B cell (primary cell): ENCODE measurements at places on chromosomes 12 and 14.

DNA sequence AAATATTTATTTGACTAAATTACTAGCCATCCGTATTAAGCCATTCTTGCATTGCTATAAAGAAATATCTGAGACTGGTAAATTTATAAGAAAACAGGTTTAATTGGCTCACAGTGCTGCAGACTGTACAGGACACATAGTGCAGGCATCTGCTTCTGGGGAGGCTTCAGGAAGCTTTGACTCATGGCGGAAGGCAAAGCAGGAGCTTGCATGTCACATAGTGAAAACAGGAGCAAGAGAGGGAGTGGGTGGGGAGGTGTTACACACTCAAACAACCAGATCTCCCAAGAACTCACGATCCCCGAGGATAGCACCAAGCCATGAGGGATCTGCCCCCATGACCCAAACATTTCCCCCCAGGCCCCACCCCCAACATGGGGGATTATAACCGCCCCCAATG lies 26.7 kb upstream of the RAB21 start:
- no peak for DNase-seq

DNA sequence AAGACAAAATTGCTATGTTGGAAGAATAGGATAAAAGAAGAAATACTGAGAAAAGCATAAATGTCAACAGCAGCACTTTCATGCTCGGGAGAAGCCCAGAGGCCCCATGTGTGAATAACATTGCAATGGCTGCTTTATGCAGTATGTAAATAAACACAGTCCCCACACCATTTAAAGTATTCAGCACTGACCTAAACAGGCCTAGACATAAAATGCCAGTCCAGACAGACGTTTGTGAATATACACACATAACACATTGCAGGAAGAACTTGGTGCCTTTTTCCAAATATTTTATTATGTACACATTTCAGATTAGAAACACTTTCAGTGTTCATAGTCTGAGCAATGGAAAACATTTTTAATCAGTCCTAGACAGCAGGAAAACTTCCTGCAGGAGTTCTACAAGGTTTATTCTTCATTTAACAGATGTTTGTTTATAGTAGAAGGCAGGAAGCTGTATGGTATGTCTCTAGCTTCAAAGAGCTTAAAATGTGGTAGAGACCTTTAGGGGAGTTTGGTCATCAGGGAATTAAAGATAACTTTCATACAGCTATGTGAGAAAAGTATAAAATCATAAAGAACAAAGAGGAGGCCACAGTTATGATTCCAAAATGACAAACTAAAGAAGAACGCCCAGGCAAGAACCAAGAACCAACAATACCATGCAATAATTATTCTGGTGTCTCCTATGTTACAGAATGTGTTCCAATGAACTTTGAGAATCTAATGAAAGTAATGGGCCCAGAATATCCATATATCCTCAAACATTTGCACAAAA lies 30.6 kb upstream of the SLC38A2 start:
- DNase-seq, result no peak

DNA sequence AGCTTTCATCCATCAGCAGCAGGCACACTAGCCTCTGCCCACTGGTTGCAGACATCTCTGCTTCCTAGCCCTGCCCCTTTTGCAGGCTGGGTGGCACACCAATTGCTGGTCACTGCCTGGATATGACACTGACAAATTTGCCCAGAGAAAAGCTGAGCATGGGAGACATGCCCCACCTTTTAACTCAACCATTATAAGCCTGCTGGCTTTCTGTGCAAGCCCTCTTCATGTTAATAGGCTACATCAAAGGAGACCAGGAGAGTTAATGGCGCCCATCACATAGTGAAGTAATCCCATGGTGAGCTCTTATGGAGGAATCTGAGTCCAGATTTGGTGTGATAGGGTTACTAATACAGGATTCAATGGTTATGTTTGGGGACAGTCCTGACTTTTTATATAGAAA lies 139.2 kb downstream of the KICS2 start:
- no peak for DNase-seq

DNA sequence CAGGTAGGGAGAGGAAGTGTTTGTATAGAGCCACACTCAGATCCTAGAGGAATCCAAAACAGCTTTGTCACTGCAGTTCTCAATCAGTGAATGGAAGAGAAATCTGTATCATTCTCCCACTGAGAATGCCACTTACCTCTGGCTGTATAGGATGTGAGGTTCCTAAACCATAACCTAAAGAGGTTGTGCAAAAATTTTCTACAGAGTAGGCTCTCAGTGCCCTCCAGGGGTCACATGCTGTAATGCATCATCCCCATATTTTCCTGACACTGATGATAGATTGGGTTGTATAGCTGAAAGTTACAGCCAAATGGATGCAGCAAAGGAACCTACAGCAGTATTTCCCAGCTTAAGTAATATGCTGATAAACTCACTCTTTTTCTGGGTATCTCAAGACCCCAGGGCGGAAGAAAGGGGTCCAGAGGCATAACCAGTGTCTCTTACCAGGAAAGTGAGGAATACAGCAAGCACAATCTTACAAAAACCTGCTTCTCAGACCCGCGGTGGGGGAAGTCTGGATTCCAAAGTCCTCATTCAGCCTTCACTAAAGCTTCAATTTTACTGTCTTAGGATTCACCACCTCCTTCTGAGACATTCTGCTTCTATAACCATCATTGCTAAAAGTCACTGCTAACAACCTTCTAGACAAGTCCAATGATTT lies 3.8 kb downstream of the BCDIN3D start:
- peak; percentile 63 for DNase-seq

DNA sequence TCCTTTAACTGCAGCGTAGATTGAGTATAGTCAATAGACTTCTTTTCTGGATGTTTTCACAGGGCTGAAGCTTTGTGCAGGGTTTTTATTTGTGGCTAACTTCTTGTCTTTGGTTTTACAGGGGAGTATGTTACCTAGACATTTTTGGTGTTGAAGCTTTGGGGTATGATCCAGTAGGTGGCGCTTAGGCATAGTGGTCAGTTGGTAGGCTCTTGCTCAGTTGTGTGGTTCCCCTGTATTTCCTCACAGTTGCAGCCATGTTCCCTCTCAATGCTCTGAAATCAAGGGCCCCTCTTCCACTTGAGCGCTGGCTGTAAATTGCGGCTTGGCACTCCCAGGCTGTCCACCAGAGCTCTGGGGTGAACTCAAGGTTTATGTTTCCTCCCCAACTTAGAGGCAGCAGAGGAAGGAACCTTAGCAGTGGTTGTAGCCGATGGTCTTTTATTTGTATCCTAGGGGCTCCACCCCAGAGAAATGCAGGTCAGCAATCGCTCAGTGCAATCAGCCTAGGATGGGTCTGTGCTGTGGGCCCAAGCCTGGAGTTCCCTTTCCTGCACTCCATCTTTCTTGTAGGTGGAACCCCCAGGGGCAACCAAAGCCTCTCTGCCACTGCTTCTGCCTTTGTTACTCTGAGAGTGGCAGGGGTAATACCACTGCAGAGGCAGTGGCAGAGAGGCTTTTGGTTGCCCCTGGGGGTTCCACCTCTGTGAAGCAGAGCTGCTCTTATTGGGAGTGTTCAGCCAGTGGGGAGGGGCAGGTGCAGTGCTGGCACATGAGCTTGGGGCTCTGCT lies 55.1 kb downstream of the CMAS start:
- DNase-seq, result peak; percentile 63

GRCh38 chr12:122227341-122227740 lies 1.5 kb upstream of the DIABLO start:
- no peak for DNase-seq

- DNase-seq, result no peak
Observed at GRCh38 chr14:58629281-58629680, 8.5 kb upstream of the DACT1 start.

GRCh38 chr12:123119808-123120207 lies 31.1 kb downstream of the PITPNM2 start:
- peak; percentile 73 for DNase-seq
